ENCODE measurements at places on chromosomes 12 and 14.

GRCh38 chr12:188910-189621, 24.9 kb downstream of the SLC6A12 start:
- DNase-seq: no peak

DNA sequence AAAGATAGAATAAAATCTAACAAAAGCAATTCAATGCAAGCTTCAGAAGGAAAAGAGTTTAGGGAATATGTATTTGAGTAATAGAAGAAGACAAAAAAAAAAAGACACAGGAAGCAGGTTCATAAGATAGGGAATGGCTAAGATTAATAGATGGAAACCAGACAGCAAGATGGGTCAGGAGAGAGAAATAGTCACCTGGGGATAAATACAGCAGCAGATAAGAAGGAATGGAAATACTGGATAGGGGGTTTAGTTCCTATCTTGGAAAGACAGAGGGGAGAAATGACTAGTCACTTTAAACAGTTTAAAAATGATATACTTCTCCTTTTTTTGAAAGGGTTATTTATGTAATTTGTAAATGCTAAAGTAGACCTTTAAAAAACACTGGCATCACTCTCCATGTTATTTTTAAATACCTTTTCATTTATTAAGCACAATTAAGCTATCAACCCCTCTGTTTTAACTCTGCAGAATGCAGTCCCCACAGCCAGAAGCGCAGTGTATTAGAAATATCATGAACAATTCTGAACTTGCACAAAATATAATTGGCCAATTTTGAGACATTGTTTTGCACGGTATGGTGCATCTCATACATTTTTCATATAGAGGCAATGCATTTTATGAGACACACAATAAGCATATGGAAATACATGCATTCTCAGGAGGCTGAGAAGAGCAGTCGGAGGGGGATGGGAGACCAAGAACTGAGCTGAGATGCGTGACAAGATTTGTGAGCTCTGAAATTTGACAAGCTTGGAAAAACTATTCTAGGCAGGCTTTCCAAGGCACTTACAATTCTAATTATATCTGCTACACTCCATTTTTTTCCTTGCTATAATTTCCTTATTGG, 303.4 kb upstream of the PRICKLE1 start:
- no peak for DNase-seq

GRCh38 chr14:50488521-50488920, 43.8 kb downstream of the MAP4K5 start:
- no peak for DNase-seq

GRCh38 chr12:3820122-3820521, 53.1 kb downstream of the PARP11 start:
- DNase-seq: no peak

DNA sequence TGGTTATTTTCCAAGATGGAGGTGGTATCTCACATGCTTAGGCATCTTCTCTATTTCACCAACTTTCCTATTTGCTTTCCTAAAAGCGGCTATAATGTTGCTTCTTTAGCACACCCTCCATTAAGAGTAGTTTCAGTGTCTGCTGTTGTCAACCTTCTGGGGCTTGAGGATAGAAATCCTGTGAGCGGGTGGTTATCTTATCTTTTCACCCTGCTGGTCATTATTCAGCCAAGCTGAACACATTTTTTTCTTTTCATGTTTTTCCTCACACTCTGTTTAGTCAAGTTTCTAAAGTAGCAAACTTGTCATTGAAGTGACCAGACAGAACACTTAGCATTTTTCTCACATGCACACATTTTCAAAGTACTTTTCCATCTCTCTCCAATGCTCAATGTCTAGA, 104.5 kb downstream of the SLC8A3 start:
- no peak for DNase-seq

DNA sequence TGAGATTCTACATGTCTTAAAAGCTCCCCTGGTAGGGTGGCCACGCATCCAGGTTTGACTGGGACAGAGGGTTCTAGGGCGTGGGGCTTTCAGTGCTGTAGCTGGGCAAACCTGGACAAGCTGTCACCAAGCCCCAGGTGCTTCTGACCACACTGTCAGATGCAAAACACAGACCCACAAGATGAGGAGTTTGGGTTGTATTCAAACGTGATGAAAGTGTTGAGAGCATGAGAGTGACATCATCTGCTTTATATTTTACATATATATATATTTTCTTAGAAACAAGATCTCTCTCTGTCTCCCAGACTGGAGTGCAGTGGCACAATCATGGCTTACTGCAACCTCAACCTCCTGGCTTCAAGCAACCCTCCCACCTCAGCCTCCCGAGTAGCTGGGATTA, 210.1 kb downstream of the DPF3 start:
- no peak for DNase-seq

- DNase-seq: no peak
Observed at GRCh38 chr14:62304257-62304656, 542.0 kb downstream of the SNAPC1 start.

- DNase-seq: no peak
Observed at GRCh38 chr14:100442498-100443490, 119.7 kb downstream of the SLC25A47 start.

GRCh38 chr12:50032515-50032853, 7.2 kb upstream of the RACGAP1 start:
- no peak for DNase-seq

GRCh38 chr12:40697566-40698259, 5.5 kb downstream of the CNTN1 start:
- DNase-seq: peak; percentile 96

GRCh38 chr14:21385188-21385904, 1.5 kb upstream of the SUPT16H start:
- DNase-seq: no peak

DNA sequence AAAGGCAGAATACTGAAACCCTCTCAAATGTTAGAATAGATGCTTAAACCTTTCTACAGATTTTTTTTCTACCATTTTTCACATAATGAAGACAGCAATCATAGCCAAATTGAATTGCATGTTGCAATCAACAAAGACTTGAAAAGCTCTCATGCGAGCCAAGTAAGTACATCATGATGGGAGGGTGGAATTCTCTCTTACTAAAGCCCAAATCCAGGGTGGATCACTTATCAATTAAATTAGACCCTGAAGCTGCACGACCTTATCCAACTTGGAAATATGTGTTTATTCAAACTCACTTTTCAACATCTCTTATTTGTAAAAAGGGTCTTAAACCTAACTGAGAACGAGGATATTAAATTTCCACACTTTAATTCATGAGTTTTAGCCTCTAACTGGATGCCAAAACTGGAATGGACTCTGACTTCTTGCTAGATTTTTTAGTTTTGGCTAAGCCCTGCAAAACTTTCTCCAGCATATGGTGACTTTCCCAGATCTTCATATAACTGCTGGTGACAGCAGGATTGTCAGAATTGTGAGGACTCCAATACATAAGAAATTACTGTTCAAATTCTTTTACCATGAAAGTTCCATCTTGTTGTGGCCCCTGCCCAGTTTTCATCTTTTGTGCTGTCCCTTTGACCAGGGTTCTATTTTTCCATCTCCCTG, 53.6 kb downstream of the HECTD4 start:
- no peak for DNase-seq

GRCh38 chr12:62435303-62436163, 31.1 kb upstream of the MON2 start:
- no peak for DNase-seq

DNA sequence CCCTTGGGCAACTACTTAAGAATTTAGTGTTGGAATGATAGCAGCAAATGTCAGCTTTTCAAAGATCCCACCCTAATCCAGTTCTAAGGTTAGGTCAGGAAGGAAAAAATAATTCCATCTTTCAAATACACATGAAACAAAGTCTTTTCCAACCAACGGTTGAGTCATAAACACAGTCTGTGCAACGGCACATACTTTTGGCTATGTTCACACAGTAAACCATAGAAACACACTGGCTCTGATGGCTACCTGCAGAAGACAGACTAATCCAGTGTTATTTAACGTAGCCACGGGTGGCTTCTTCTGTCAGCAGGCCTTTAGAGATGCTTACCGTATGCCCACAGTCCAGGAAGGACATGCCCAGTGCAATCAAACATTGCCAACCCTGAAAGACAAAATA, 35.7 kb downstream of the HIGD1C start:
- no peak for DNase-seq

DNA sequence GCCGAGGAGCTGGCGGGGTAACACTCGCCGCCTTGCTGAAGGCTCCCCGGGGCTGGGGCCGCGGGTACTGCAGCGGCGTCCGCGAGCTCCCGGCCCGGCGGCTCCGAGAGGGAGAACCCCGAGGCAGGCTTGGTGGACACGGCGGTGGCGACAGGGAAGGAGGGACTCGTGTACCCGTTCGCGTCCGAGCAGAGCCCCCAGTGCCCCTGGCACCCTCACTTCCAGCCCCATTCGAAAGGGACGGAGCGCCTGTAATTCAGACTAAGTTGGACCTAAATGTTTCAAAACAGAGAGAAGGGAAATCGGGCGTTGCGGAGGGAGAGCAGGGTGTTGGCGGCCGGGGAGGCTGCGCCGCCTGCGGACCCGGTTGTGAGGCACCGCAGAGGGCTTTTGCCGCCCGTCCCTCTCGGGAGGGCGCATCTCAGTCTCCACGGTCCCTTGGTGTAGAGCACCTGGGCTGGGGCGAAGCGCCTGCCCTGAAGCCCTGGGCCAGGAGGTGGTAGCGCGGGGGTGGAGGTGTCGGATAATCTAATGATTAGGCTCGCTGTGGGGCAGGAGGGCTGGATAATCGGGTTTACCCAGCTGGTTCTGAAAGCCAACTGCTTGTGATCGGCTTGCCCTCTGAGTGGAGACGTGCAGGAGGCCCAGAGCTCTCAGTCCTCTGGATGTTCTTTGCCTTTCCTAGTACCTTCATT, 771 bp downstream of the DAAM1 start:
- no peak for DNase-seq

DNA sequence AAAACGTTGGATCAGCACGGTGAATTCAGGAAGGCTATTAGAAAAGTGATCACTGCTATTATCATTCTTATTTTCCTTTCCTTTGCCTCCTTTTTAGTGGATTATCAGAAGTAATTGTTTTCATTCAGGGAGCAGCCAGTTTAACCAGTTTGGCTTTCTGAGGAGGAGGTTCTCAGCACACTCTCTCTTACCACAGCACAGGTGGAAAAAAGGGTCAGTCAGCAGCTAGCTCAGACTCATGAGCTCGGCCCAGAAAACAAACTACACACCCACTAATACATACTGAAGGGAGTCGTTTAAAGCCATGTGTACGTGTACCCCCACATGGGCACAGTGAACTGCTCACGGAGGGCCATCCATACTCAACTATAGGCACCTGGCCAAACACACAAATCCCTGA, 23.2 kb upstream of the MAGOHB start:
- no peak for DNase-seq

- DNase-seq: no peak
Observed at GRCh38 chr14:95315156-95315555, 4.6 kb downstream of the CLMN start.

DNA sequence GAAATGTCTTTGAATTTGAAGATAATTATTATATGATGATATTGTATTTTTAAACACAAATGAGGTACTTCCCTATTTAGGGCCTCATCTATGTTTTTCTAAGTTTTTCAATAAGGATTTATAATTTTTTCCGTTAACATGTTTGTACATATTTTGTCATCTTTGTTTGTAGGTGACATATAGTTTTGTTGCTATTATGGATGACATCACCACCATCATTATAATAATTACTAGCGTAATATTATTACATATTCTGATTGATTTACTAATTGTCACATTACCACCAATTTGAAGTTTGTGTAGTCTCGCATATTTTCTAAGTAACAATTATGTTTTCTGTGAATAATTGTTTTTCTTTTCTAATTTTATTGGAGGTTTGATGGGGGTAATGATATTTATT, 147.2 kb upstream of the DAAM1 start:
- no peak for DNase-seq

GRCh38 chr12:48106681-48107613, 1.1 kb upstream of the SENP1 start:
- no peak for DNase-seq

DNA sequence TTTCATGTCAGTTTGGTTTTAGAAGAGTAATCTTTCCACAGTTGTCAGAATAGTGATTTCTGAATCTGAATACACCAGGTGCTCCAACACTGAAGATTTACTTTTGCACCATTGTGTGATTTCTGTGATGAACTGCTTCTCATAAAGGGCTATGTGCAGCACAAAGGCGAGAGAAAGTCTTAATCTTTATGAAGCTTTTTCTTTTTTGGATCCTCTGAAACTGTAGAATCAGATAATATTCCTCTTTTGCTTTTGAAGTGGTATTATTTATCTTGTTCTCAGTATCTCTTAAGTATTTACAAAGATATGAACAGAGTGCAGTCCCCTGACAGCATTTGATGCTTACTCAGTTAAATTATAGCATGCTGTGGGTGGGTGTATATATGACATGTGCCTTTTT, 207.8 kb downstream of the NAV3 start:
- DNase-seq: no peak

DNA sequence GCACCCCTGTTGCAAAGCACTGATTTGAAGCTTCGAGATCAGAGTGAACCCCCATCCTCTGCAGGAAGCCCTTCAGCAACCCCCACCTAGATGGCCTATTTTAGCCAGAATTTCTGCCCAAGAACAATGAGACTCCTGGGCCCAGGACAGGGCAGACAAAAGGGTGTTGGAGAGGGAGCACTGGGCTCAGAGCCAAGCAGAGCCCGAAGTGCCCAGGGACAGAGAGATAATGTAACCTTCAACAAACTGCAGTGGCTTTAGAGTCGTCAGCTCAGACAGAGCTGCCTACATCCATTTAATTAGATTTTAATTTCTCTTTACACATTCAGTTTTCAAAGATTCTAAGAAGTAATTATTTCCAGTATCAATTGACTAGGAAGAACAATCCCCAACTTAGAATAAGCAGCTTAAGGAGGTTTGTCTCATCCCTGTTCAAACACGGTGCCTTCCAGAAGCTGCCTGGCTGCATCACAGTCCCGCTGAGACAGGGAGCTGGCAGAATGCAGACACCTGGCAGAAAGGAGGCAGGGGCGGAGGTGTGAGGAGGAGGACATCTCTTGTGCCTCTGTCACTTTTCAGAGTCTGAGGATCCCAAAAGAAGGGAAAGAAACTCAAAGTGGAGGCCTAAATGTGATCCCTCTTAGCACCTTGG, 504.9 kb upstream of the CCDC196 start:
- no peak for DNase-seq

GRCh38 chr12:31205054-31205453, 120.9 kb downstream of the SINHCAF start:
- no peak for DNase-seq

DNA sequence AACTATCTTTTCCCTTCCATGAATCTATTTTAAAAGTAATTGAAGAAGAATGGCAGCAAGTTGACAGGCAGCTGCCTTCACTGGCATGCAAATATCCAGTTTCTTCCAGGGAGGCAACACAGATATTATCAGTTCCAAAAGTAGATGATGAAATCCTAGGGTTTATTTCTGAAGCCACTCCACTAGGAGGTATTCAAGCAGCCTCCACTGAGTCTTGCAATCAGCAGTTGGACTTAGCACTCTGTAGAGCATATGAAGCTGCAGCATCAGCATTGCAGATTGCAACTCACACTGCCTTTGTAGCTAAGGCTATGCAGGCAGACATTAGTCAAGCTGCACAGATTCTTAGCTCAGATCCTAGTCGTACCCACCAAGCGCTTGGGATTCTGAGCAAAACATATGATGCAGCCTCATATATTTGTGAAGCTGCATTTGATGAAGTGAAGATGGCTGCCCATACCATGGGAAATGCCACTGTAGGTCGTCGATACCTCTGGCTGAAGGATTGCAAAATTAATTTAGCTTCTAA, 18.4 kb downstream of the TMPO start:
- no peak for DNase-seq

Measured in NCI-H1417 treated with DMSO at 0.1 percent for 48 hours (cell line).